ENCODE measurements at places on chromosomes 5 and 9.

DNA sequence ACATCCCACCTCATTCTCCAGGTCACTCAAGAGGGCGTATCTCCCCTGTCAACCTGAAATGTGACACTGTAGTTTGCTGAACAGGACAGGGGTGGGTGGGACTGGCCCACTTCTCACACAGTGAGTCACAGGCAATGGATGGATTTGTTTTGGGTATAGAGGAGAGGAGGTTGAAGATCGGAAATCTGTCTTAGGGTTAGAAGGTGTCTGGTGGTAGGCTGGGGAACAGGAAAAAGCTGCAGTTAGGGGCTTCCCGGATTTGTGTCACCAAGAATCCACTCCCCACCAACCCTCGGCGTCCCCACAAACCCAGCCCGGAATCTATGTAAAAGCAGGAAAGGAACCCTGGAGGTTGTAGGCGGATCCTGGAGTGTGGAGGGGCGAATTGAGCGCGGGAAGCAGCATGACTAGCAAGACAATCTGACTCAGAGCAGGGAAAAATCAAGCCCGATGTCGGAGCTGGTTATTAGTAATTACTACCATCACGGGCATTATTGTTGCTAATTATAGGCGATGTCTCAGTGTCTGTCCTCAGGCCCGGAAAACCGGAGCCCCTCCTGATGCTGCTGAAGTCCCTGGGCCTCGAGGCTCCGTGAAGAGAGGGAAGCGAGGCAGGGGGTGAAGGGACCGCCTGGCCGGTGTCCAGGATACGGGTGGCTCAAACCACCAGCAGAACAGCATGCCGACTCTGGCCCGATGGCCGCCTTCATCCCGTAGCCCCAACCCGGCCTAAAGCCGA lies 1.7 kb upstream of the IRX1 start:
- no peak for DNase-seq

DNA sequence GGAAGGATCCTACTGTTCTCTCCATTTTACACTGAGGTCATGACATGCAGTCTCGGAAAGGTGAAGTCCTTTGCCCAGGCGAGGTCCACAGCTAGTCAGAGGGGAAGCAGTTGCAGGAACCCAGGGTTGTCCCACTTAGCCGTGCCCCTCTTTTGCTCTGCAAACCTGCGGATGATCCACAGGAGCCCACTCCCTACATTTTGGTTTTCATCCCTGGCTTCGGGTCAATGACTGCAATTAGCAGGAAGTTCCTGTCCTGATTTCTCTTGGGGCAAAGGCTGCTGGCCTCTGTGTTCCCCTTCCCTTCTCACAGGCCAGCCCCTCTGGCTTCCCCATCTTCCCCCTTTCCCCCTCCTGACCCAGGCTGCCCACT lies 1.3 kb downstream of the SLC2A8 start:
- no peak for DNase-seq

GRCh38 chr5:143148771-143149170 lies 254.7 kb downstream of the NR3C1 start:
- DNase-seq, result no peak

DNA sequence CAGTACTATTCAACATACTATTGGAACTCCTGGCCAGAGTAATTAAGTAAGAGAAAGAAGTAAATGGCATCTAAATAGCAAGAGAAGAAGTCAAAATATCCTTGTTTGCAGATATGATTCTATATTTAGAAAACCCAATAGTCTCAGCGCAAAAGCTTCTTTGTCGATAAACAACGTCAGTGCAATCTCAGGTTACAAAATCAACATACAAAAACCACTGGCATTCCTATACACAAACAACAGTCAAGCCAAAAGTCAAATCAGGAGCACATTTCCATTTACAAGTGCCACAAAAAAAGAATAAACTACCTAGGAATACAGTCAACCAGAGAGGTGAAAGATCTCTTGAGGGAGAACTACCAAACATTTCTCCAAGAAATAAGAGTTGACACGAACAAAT lies 1901.9 kb upstream of the ACO1 start:
- no peak for DNase-seq

GRCh38 chr9:2771661-2772060 lies 54.4 kb downstream of the KCNV2 start:
- DNase-seq, result no peak

- no peak for DNase-seq
These were observed 281.5 kb downstream of the GADD45G start for GRCh38 chr9:89886281-89886700.
